Sigmoid colon (tissue), 7 donors: ENCODE measurements at places on chromosomes 6 and 20. TPM values are rescaled to one million over a fixed set of nuclear protein-coding genes. Genes with fewer than 3 reads are reported as not detected.

- DNase-seq, result no peak
Observed at GRCh38 chr20:22984606-22985005, 50.5 kb upstream of the SSTR4 start.

- DNase-seq, result no peak
Observed at GRCh38 chr6:73180076-73180738, 45.1 kb downstream of the KHDC1L start.

DNA sequence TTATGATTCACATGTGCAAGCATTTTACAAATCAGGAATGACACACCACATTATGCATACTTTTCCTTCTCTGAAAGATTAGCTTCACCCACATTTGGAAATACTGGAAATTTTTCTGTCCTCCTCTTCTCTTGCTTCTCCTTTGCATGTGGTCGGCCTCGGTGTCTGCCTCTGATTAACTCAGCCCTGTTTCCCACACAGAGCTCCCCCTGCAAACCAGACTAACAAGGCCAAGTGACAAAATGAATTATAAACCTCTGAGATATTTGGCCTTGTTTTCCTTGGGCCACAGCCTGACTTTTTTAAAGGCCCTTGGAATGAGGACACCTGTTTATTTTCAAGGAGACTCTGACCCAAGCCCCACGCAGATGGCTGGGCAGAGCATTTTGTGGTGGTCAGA lies 9.0 kb upstream of the CCN6 start:
- DNase-seq, result no peak

DNA sequence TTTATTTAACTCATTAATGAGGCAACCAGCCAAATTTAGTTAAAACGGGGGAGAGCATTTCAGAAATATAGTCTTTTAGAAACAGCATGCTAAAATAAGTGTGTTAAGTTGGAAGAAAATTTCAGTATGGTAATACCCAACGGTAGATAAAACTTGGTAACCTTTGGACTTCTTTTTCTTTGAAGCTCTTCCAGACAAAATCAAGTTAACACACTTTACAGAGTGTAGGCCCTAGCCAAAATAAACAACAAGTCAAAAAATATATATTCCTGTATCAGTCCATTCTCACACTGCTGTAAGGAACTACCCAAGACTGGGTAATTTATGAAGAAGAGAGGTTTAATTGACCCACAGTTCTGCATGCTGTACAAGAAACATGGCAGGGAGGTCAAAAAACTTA lies 279.6 kb downstream of the HIVEP2 start:
- no peak for DNase-seq

DNA sequence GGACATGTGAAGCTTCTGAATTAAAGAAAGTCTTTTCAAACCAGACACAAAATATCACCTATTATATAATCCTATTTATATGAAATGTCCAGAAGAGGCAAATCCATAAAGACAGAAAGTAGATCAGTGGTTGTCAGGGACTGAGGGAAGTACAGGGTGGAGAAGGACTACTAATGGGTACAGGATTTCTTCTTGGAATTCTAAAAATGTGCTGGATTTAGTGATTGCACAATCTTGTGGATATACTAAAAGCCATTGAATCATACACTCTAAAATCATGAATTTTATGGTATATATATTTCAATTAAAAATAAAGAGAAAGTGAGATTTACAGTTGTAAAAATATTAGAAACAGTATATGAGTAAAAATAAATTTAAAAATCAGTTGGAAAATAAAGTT lies 18.7 kb upstream of the MC3R start:
- no peak for DNase-seq

DNA sequence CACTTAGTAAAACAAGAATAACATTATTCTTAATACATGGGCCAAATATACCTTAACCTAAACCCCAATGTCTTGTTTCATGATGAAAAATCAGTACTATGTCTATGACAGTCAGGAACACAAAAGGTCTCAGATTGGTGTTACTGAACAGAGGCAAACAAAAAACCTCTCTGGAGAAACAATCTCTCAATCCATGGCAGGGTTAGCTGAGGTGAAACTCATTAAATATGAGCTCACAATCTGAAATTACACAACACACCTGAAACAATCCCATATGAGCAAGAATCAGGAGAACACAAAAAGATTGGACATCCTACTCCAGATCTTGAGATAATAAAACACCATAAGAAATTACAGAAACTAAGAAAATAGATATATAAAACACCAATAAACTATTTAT lies 6.5 kb upstream of the SLC17A4 start:
- no peak for DNase-seq

DNA sequence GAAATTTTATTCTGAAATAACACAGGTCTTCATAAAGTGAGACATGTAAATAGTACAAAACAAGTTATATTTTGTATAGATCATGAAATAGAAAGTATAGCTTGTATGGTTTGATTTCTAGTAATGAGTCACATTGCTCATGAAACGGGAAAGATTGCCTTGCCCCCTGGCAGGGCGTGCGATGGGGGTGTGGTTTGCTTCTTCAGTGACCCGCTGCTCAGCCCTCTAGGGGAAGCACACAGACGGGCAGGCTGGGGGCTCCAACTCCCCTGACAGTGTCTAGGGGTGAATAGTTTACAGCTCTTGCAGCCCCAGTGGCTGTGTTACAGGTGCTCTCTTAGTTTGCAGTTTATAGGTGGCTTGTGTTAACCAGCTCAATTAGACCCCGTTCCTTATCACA lies 170.5 kb upstream of the RGS17 start:
- DNase-seq, result no peak

GRCh38 chr6:5701174-5701573 lies 305.6 kb downstream of the NRN1 start:
- DNase-seq, result no peak

DNA sequence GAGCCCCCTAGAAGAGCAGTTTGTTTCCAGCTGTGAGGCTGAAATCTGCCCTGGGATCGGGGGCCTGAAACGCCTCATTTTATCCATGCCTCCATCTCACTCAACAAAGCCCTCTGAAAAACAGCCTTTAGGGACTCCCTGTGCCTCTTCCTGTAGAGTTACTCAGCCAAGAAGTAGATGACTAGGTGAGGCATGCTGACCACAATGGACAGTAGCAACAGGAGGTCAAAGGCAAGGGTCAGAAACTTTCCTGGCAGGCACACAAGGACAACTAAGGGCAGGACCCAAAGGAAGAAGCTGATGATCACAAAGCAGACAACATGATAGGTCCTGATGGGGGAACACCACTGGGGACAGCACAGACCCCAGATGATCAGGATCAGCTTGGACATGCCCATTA lies 12.8 kb downstream of the MAS1L start:
- no peak for DNase-seq

DNA sequence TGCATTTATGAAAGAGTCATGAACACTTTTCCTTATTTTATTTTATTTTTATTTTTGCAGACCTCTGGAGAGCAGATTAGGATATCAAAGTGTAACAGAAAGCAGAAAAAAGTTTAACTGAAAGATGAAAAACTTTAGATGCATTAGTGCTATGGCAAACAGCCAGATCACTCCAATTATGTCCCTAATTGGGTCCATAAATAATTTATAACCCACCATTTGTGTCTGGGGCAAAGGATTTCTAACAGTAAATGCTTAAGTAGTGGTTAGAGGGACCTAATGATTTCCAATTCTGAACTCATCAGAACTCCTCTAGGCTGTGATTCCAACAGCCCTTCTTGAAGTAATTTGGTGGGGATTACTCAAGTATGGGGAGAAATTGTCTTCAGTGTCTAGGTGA lies 93.7 kb upstream of the PROKR2 start:
- no peak for DNase-seq

DNA sequence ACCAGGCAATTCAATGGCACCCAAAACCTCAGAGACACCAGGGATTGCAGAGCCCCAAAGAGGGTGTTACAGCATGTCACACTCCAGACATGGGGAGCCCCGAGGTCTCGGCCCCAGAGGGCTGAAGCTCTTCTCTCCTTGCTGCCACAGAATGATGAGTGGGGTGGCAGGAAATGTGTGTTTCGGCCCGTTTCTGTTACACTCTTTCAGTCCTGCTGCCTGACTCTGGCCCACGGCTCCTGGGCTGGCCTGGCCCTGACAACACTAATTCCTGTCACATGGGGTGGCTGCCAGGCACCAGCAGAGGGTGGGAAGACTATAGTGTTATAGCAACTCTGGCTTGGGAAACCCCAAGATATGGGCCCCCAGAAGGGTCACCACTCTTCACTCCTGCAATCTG lies 183.6 kb downstream of the KHDRBS2 start:
- no peak for DNase-seq

DNA sequence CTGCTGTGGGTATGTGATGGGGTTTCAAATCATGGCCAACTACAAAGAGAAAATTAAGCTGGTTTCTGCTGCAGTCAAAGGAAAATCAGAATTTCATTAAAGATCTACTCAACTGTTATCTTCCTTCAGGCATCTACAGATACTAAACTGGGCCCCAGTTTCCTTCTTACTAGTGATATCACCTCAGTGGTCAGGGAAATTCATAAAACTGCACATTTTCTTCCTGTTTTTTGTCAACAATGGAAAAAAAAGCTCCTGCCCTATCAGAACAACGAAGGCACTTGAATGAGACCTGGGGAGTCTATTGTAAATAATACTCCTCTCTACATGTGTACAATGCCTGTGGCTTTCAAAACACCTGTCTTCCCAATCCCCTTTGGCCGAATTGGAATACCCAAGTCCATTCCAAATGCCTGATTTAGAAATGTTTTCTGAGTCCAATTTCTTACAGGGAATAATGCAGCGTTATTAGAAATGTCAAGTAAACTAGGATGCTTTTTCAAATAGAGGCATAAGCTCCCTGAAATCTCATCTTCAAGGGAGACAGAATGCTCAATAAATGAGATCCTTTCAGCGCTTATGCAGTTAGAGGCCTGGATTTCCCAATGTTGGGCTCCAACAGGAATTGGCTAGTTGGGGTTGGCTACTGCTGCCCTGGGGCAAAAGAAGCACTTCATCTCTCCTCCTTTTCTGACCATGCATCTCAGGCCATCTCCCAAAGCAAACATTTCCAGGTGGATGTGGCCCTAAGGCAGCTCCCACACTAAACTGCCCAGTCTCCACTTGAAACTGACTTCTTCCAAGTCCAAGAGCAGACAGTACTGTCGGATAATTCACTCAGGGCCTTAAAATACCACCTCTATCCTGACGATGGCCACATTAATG lies 143.3 kb downstream of the NFATC2 start:
- no peak for DNase-seq

The MICB gene
- total RNA-seq, result 1.5 TPM

The IP6K3 gene
- total RNA-seq, result 10.3 TPM

The APCDD1L gene
- total RNA-seq, result 0.33 TPM

The DEFB121 gene
- not detected for total RNA-seq

The WFDC2 gene
- total RNA-seq, result 33.9 TPM

The COL21A1 gene
- 110 TPM for total RNA-seq

The PTCRA gene
- not detected for total RNA-seq
